CD4-positive, alpha-beta T cell treated with Interleukin-2 at 100 ng/mL for 4 hours (primary cell): ENCODE measurements at places on chromosomes 6 and 20.

DNA sequence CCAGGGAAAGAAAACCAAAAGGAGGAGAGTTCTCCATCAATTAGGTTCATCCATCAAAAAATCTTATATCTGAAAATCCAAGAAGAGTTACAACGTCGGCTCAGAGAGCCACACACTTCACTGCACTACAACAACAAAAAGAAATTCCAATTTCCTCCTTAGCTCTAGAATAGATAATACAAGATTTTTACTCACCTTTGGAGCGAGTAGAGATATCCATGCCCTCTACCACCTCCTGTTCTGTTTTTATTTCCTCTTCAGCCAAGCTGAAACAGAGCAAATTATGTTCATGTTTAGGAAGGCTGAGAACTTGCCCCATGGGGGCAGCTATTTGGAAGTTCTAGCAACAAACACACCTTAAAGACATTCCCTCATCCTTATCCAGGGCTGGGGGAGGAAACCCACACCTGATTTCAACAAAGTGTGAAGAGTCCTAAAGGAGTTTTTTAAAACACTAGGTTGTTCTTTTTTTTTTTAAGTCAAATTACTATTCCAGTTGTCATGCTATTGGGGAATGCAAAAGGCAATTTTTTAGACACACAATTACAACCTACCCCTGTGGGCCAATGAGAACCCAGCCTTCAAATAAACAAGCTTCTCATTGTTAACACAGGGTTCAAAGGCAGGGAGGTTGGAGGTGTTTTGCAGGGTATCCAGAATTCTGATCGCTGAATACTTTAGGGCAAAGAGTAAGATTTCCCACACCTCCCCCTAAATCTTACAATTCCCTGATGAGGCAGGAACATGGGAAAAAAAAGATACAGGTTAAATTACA lies 8.7 kb downstream of the ZMYND8 start:
- DNase-seq, result no peak

GRCh38 chr6:157981132-157981394 lies 600 bp upstream of the SYNJ2 start:
- DNase-seq, result no peak

GRCh38 chr20:58874469-58874868 lies 22.0 kb downstream of the GNAS start:
- DNase-seq, result no peak

DNA sequence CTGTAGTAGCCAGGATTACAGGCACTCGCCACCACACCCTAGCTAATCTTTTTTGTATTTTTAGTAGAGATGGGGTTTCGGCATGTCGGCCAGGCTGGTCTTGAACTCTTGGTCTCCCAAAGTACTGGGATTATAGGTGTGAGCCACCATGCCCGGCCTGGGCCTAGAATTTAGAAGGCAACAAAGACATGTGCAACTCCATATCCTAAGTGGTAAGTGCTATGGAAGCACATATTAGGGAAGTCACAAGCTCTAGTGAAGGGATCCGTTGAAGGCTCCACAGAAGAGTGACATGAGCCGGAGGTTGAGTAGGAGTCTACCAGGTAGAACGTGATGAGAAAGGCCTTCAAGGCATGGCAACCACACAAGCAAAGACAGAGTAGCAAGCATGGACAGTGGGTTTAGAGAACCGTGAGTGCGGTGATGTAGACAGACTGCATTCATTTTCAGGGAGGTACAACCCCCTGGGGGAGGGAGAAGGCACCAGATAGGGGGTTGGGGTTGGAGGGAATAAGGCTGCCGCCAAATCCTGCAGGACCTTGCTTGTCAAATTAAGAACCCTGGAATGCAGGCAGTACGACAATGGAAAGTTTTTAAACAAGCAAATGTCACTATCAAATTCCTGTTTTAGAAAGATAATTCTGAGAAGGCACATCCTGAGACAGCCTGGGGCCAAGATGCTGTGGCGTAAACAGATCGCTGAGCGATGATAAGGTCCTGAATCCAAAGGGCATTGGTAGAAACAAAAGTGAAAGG lies 50.2 kb downstream of the ARHGAP18 start:
- DNase-seq, result no peak

DNA sequence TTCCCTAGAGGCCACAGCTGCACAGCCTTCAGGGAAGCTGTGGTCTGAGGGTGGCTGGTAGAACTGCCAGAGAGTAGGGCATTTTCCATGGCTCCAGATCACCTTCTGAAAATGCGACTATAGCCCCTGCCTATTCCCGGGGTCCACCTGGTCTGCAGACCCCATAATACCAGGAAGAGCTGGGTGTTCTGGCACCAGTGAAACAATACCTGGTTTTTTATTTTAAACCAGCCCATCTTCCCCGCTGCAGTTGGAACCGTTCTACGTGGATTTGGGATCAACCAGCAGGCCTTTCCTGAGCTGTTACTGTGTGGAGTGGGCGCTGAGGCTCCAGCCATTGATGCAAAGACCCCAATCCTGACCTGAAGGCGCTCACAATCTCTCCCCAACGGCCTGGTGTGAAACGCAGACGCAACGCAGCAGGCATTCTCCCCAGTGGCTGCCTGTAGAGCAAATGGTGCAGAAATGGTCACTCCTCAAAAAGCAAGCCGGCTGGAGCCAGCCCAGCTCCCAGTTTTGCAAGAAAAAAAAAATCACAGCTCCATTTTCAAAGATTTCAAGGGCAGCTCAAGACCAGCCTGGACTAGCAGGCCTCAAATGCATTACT lies 11.3 kb downstream of the NPEPL1 start:
- no peak for DNase-seq

GRCh38 chr6:7132398-7133035 lies 24.8 kb downstream of the RREB1 start:
- DNase-seq, result no peak

DNA sequence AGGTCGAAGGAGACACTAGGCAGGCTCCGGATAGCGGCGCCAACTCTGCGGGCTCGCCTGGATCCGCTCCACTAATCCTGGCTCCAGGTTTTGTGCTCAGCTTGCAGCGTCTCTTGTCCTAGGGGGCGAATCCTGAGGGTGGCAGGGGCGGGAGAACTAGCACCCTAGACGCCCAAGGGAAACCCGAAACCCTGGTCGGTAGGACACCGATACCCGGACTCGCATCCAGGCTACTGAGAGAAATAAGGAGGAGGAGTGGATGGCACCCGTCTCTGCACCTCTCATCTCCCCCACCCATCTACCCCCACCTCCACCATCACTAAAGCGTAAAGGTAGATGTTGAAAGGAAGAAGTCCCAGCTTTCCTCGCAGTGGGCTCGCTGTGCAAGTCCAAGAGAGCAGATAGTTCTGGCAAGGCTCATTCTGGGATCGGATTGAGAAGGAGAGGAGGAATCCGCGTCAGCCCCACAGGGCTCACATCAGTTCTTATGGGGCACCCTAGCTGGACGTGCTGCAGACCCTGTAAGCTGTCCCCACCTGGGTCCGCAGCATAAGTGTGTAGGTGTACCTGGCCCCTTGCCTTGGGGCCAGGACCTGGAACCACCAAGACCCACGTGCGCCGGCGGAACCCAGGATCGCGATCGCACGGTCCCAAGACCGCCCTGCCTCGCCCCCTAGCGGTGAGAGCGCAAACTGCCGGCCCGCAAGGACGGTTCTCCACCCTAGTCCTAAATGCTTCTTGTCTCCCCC lies 6.9 kb downstream of the SLC32A1 start:
- DNase-seq, result peak; percentile 77

GRCh38 chr20:63540417-63541186 lies 3.4 kb upstream of the PTK6 start:
- DNase-seq, result no peak

DNA sequence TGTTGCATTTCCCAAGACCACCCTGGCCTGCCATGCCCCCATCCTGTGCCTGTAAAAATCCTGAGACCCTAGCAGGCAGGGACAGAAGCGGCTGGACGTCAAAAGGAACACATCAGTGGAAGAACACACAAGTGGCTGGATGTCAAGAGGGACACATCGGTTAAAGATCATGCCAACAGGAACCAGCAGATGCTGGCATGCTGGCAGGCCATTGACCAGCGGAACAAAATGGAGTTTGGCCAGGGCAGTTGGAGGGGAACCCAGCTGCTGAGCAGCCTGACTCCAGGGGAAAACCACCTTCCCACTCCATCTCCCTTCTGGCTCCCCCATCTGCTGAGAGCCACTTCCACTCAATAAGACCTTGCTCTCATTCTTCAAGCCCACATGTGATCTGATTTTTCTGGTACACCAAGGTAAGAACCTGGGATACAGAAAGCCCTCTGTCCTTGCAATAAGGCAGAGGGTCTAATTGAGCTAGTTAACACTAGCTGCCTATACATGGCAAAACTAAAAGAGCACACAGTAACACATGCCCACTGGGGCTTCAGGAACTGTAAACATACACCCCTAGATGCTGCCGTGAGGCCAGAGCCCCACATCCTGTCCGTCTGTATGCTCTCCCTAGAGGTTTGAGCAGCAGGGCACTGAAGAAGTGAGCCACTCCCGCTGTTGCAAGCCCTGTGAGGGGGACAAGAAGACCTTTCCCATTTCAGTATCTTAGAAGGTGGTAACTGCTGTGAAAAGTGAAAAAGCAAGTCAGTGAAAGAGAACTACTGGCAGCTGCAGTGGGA lies 4.2 kb upstream of the TSBP1 start:
- no peak for DNase-seq

DNA sequence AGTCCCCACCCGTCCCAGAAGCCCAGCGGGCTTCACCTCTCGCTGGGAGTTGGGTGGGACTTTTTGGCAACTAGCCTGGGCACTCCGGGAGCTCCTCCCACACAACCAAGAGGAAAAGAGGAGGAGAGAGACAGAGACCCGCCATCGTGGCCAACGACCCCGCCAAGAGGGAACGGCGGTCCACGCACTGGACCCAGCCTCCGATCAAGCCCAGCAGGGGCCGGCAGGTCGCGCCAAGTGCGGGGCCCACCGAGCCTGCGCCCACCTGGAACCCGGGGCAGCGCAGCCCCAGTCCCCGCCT lies 3.0 kb upstream of the TMEM14C start:
- no peak for DNase-seq

- DNase-seq, result no peak
Observed at GRCh38 chr6:79463621-79464050, 73.6 kb downstream of the LCA5 start.

DNA sequence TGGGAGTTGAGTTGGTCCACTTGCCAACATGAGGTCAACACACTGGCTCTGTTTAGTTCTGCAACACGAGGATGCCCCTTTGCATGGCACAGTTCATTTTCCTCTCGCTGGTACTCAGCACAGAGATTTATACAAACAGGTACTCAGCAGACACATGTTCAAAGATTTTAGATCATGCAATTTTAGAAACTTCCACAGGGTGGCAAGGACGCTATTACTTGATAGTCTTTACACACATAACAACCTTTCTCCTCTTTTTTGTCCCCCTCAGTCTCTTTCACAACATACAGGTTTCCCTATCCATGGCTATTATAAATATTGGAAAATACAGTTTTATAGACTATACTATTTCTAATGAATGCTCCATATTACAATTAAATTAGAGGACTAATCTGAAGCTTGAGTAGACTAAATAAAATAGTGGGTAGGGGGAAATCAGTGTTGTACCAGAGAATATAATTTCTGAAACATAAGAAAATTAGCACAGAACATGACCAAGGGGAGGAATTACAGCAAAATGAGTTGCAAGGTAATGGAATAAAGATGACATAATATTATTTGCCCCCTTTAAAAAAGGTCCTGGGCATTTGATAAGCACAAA lies 331.8 kb upstream of the BTBD3 start:
- DNase-seq, result no peak

GRCh38 chr20:31988430-31989015 lies 20.6 kb downstream of the XKR7 start:
- no peak for DNase-seq

DNA sequence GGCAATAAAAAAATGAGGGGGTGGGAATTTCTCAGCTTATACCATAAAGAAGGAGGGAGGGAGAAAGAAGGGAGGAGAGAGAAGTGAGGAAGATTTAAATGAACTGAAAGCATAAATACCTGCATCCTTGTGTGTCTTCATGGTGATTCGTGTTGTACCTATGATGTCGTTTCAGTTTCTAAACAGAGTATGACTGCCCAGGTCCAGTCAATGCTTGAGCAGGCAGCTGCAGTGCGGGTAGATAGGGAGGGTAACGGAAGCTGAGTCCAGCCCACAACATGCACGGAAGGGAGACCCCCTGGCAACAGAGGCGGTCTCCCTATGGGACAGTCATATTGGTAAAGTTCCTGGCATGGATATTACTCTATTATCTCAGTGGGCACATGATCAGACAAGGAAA lies 184.5 kb downstream of the KIF16B start:
- DNase-seq, result no peak

- no peak for DNase-seq
Observed at GRCh38 chr20:33843854-33844253, 32.7 kb downstream of the CHMP4B start.

GRCh38 chr6:135115834-135116233 lies 61.2 kb upstream of the HBS1L start:
- no peak for DNase-seq

DNA sequence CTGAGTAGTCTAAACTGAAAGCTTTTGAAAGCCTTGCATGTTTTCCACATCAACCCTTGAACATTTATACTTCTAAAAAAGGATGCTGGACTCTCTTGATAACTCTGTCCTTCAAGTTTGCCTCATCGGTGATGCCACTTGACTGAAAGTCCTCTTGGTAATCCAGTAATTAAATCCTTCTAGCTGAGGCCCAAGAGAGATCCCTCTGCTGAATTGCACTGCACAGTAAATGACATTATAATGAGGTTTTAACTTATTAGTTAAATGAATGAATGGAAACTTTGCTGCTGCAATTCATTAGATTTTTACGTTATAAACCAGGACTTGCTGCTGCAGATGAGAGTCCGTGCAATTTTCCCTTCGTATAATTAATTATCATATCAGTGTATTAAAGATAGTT lies 363.9 kb upstream of the FLRT3 start:
- DNase-seq, result no peak

DNA sequence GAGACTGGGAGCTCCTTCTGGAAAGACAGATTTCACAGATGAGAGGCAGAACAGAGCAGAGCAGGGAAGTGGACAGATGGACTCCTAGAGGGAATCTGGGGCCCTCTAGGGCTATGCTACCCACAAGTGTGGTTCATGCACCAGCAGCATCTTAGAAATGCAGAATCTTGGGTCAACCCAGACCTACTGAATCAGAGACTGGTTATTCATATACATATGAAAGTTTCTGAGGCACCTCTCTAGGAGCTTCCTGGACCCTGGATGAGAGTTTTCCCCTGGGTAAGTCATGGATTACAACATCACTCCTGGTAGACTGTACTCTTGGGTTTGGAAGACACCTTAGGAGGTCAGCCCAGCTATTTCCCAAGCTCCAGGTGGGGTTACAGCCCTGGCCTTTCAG lies 55.4 kb upstream of the SAYSD1 start:
- no peak for DNase-seq

- DNase-seq, result no peak
Observed at GRCh38 chr20:5590899-5591298, 159.3 kb upstream of the SHLD1 start.

GRCh38 chr6:42175860-42176259 lies 2.7 kb downstream of the GUCA1A start:
- DNase-seq, result no peak

- DNase-seq, result no peak
Observed at GRCh38 chr20:24494460-24494920, 25.1 kb downstream of the SYNDIG1 start.

DNA sequence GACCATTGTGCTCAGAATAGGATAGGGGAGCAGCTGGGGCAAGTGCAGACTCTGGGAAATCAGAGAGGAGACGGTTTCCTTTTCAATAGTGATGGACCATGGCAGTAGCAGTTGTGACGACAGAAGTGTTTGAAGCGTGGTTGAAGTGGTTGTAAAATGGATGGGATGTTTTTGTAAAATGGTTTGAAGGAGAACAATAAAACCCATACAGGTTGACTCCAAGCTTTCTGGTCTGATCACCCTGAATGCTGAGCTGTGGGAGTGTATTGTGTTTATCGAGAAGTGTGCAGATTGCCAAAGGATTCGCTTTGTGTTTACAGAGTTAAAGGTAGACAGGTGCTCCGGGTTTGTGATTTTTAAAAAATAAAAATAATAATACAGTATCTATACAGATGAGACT lies 255.2 kb upstream of the SULF2 start:
- no peak for DNase-seq
